Thymus (tissue), 14 donors: ENCODE measurements at places on chromosomes 1 and 21.
A peak's percentile ranks its signal among the peaks of the same experiment; 100 is the strongest.

DNA sequence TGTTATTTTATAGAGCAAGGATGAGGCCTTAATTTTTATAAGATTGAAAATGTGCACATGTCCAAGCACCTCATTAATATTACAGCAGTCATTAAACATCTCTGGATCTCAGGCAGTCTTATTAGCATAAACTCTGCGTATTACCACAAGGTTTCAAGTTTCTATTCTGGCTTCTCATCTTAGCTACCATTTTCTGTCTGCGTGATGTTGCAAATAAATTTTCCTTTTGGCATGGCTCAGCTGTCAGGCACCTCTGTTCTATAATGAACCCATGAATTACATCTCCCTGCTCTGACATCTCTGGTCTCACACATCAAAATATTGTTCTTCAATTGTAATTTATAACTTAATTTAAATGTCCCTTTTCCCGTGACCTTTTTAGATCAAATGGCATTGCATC is 156.5 kb downstream of the SLC45A1 start:
- no peak overlapping the region for H3K4me3 ChIP-seq
- no peak for DNase-seq
- H3K27me3 ChIP-seq: no peaks in the 10 kb centered on the region

DNA sequence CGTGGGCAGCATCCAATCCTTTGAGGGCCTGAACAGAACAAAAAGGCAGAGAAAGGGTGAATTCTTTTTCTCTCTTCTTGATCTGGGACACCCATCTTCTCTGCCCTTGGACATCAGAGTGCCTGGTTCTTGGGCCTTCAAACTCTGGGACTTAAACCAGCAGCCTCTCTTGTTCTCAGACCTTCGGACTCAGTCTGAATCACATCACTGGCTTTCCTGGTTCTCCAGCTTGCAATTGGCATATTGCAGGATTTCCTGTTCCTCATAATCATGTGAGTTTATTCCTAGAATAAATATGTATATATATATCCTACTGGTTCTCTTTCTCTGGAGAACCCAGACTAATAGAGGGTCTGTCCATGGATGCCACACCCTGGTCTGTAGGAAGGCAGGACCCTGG is 16.3 kb upstream of the TENT5C start:
- no peak overlapping the region for H3K4me3 ChIP-seq
- H3K27me3 ChIP-seq: no peaks in the 10 kb centered on the region
- no peak for DNase-seq
- H3K36me3 ChIP-seq: no peaks in the 10 kb centered on the region

- H3K27ac ChIP-seq: peak overlapping the region; percentile 1
- DNase-seq: no peak
- H3K36me3 ChIP-seq: no peaks in the 10 kb centered on the region
- H3K4me3 ChIP-seq: no peak overlapping the region
These were observed 6.9 kb downstream of the PLPP3 start for GRCh38 chr1:56572334-56573050.

DNA sequence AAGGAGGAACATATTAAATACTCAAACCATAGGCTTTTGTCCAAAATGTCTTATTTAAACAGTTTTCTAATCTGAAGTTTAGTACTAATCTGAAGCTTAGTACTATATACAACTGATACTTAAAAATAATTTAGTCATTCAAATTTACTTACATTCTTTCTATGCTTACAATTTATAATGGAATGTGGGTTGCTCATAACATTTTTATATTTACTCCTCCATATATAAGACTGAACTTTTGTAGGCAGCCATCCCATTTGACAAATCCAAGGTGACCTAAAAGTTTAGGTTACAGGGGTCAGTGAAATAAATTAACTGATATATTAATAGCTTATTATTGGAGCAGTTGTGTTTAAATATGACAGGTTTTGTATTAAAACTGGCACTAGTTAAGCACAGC is 570.6 kb downstream of the DPYD start:
- H3K4me1 ChIP-seq: no peaks in the 10 kb centered on the region
- DNase-seq: no peak
- no peak overlapping the region for H3K27ac ChIP-seq
- H3K27me3 ChIP-seq: no peaks in the 10 kb centered on the region

DNA sequence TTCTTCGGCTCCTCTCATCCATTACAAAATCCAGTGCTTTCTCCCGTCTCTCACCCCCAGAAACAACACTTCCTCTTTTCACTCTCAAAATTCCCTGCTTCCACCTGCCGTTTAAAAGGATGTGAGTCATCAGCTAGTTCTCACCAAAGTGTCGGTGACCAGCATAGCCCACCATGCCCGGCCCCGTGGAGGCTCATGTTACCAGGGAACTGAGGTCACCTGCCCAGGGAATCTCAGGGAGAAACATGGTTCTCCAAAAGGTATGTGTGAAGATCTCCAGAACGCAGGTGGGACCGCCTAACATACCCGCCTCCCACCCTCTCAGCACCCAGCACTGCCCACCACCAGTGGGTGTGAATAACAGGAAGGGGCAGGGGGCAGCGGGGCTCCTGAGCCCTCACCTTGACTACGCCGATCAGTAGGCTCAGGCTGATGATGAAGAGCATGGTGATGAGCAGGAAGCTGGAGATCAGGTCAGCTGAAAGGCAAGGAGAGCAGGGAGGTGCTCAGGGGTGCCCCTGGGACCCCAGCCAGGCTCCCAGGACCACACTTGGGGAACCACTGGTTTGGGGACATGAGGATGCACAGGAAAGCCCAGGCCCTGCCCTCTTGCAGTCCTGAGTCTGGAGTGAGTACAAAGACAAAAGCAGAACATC is 16.2 kb downstream of the LAPTM5 start:
- no peak overlapping the region for H3K27ac ChIP-seq
- DNase-seq: no peak
- peaks cover 58% of the 10 kb centered on the region for H3K36me3 ChIP-seq
- peaks cover 30% of the 10 kb centered on the region for H3K4me1 ChIP-seq

GRCh38 chr1:19377812-19378718 is 65.9 kb downstream of the SLC66A1 start:
- peaks cover 84% of the 10 kb centered on the region for H3K36me3 ChIP-seq
- H3K27me3 ChIP-seq: no peaks in the 10 kb centered on the region
- H3K4me1 ChIP-seq: peaks cover 8% of the 10 kb centered on the region
- H3K4me3 ChIP-seq: no peak overlapping the region

DNA sequence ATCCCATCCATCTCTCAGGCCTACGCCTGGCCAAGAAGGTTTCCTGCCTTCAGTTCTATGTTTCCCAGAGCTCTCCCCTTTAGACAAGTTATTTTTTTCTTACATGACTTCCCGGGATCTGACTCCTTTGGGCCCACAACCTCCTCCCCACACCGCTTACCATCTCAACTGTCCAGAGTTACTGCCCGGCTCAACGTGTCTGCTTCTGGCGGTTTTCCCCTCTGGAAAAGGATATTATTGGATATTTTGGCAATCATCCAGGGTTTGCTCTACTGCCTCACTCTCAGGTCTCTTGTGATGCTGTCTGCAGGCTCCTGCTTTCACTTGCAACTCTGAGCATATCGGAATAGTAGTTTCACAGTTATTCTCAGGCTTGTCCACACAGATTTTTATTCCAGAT is 318.2 kb upstream of the CAMK1G start:
- H3K4me3 ChIP-seq: no peak overlapping the region
- H3K27me3 ChIP-seq: no peaks in the 10 kb centered on the region
- no peak overlapping the region for H3K27ac ChIP-seq
- H3K36me3 ChIP-seq: no peaks in the 10 kb centered on the region

DNA sequence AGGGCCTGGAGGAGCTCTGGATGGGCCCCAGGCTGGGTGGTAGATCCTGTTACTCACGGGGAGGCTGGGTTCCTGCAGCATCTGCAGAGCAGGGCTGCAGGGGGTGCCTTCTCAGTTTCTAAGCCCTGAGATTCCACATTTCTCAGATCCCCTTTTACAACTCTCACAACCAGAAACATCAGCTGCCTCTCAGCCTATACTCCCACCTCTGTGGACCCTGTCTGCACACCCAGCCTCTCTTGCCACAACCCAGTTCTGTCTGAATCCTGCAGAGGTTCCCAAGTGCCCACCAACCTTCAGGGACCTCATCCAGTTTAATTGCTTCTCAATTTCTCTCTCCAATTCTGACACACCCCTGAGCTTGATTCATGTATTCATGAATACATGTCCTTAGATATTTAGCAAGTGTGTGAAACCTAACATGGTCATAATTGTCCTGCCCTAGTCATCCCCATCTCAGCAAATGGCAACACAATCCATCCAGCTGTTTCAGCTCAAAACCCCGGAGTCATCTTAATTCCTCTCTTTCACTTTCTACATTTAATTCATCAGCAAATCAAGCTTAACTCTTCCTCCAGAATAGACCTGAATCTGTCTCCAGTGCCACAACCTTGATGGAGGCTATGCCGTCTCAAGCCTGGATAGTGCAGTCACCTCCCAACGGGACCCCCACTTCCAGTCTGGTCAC is 57.0 kb upstream of the NEK2 start:
- H3K27me3 ChIP-seq: no peaks in the 10 kb centered on the region
- no peaks in the 10 kb centered on the region for H3K36me3 ChIP-seq
- no peak overlapping the region for H3K27ac ChIP-seq
- no peak overlapping the region for H3K4me3 ChIP-seq
- DNase-seq: no peak

- H3K27ac ChIP-seq: no peak overlapping the region
- no peaks in the 10 kb centered on the region for H3K36me3 ChIP-seq
- H3K27me3 ChIP-seq: no peaks in the 10 kb centered on the region
- H3K4me1 ChIP-seq: no peaks in the 10 kb centered on the region
These were observed 8.5 kb upstream of the CD247 start for GRCh38 chr1:167526667-167527383.

DNA sequence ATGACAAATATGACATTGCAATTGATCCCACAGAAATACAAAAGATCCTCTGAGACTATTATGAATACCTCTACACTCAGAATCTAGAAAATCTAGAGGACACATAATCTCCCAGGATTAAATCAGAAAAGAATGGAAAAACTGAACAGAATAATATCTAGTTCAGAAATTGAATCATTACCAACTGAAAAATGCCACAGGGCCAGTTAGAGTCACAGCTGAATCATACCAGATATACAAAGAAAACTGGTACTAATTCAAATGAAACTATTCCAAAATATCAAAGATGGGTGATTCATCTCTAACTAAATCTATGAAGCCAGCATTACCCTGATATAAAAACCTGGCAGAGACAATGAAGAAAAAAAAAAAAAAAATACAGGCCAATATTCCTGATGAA is 149.3 kb downstream of the BRINP3 start:
- no peaks in the 10 kb centered on the region for H3K27me3 ChIP-seq
- no peaks in the 10 kb centered on the region for H3K36me3 ChIP-seq
- no peak for DNase-seq
- H3K4me1 ChIP-seq: no peaks in the 10 kb centered on the region
- H3K27ac ChIP-seq: no peak overlapping the region
- H3K4me3 ChIP-seq: no peak overlapping the region

DNA sequence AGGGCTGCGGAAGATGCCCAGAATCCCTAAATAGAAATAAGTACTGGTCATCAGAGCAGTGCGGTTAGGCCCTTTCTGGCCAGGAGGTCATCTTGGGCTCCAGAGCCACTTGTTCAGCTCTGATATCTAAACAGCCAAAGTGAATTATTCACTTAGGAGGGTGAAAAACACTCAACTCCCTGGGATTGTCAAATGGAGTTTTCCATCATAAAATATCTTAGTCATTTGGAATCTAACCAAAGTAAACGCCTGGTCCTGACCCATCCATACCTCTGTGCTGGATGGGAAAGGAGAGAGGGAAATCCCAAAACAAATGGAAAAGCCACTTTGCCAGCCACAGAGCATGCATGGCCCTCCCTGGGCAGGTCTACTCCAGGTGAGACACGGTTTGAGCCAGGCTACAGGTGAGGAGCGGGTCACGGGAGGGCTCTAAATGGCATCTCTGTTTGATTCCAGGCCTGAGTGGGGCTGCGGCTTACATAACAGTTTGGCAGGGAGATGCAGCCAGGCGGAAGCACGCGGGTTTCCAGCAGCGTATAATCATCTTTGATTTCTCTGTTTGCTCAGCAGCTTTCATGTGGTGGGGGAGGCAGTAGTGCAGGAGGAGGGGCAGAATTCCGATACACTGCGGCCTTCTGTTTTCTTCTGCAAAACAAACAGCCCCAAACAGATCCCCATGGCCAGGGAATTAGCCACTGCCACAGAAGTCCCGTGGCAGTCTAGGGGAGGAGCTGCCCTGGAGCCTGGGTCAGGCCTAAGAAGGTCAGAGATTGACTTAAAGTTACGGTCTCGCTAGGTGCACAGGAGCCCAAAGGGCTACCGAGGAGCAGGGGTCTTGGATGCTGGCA is 59.1 kb upstream of the ZNF648 start:
- DNase-seq: no peak
- H3K36me3 ChIP-seq: no peaks in the 10 kb centered on the region
- no peaks in the 10 kb centered on the region for H3K4me1 ChIP-seq
- H3K27ac ChIP-seq: no peak overlapping the region

- no peak for DNase-seq
- no peak overlapping the region for H3K27ac ChIP-seq
- no peaks in the 10 kb centered on the region for H3K36me3 ChIP-seq
- no peaks in the 10 kb centered on the region for H3K27me3 ChIP-seq
- H3K4me1 ChIP-seq: no peaks in the 10 kb centered on the region
These were observed 819.9 kb downstream of the BRINP3 start for GRCh38 chr1:189657715-189658114.

DNA sequence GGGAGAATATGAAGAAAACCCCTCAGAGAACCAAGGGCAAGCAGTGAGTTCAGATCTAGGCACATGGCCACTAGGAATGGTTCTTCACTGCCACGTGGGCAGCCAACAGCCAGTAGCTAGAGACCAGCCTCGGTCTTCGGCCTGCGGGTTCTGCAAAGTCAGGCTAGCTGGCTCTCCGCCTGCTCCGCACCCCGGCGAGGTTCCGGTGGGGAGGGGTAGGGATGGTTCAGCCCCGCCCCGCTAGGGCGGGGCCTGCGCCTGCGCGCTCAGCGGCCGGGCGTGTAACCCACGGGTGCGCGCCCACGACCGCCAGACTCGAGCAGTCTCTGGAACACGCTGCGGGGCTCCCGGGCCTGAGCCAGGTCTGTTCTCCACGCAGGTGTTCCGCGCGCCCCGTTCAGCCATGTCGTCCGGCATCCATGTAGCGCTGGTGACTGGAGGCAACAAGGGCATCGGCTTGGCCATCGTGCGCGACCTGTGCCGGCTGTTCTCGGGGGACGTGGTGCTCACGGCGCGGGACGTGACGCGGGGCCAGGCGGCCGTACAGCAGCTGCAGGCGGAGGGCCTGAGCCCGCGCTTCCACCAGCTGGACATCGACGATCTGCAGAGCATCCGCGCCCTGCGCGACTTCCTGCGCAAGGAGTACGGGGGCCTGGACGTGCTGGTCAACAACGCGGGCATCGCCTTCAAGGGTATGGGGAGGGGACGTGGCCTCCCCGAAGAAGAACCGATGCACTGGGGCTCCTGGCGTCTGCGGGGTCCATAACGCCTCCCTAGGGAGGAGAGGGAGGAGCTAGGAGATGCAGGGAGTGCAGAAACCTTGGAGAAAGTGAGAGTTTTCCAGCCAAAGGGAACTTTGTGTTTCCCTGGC is at the start of gene CBR1:
Gene CBR1 (plus strand): TSS at position 312 of the 871 bp plus-strand sequence. CDS start 92 bp downstream, at position 404.
- peak within 1 kb of the TSS; percentile 78 for H3K27ac ChIP-seq
- peaks cover 6% of the 10 kb centered on the region for H3K27me3 ChIP-seq
- peaks cover 8% of the 10 kb centered on the region for H3K4me1 ChIP-seq

- no peak for DNase-seq
- no peaks in the 10 kb centered on the region for H3K4me1 ChIP-seq
These were observed 7.4 kb upstream of the MPL start for GRCh38 chr1:43329995-43330751.
